ENCODE measurements at places on chromosomes 12 and 14.

- DNase-seq = no peak
Measured at GRCh38 chr14:36521598-36522345, 1.7 kb upstream of the NKX2-1 start.

- no peak for DNase-seq
Measured at GRCh38 chr14:64117671-64118402, 176.3 kb downstream of the ESR2 start.

DNA sequence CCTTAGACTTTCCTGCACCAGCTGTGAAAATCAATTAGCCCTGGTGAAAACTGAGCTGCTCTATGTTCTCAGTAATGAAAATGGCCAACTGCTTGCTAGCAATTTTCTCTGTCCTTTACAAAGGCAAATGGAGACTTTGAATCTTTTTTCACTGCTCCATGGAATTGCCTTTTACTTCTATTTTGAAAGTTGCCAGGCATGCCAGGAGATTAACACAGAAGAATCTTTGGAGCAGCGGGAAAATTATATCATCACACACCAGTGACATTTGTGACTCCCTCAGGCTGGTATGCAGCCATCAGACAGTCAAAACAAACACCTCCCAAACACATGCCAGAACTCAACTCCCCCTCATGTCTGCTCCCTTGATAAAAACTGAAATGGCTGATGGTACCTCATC is 872.0 kb upstream of the FLRT2 start:
- DNase-seq = no peak

DNA sequence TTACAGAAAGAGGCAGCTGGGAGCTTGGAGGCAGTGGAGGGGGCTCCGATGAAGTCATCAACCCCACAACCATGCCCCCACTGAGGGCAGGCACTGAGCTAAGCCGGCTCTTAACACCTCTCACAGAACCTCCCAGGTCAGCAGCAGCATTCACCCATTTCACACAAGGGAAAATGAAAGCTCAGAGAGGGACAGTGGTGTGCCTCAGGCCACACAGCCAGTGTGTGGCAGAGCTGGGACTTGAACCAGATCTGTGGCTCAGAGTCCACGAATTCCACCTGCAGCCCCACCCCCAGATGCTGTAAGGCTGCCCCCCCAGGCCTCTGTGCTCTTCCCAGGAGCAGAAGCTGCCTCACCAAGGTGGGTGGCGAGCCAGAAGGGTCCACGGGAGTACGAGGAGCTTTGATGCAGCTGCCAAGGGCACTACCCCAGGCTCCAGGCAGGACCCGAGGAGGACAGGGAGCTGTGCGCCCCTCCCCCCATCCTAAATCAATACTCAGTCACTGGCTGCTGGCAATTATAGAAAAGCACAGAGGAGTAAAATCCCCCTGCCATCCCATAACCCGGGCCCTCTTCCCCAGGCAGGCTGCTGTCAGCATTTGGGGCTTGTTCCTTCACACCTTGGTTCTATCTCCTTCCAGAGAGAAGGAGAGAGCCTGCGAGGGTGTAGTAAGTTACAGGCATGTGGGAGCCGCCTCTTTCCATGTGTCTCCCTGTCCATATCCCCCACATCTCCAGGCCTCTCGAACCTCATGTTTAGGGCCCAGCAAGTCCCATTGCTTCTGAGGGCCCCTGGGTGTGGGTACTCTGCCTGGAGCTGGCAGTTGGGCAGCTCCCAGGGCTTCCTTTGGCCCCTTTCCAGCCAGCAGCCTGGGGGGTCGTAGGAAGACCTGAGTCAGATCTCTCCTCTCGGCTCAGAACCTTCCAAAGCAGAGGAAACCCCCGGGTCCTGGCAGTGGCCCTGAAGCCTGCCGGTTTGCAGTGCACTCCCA is 47.6 kb downstream of the FAM222A start:
- peak; percentile 47 for DNase-seq

DNA sequence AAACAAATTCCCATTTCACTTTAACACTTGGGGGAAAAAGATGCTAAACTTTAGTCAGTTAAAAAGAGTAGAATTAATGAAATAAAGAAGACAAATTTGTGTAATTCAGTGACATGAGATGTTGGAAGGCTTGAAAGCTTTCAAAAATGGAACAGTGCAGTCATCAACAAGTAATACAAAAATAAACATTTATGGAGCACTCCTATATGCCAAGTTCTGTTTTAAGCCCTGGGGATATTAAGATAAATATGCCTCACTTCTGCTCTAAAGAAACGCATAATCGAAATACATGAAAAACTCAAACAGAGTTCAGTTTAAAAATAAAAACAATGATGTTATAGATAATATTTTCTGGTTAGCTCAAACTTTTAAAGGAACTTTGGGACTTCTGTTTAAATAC is 93.0 kb downstream of the KCNH5 start:
- DNase-seq = no peak
